ENCODE measurements at places on chromosomes 12 and 14.
A peak's percentile ranks its signal among the peaks of the same experiment; 100 is the strongest.

DNA sequence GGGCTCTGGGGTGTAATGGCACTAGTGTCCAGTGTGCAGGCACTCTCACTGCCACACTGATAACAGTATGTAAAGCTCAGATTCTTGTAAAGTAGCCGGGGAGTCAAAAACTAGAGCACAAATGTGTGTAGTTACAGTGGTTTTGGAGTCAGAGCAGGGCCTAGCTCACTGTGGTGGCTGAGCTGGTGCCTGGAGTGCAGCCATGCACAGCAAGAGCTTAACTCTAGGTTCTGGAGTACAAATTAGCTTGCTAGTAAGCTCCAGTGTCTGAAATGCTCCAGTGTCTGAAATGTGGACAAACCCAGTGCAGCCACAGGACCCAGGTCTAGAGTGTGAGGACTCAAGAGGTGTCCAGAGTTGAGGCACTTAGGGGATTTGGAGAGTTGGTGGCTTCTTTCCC lies 149.2 kb downstream of the MSRB3 start:
- no peak for DNase-seq

GRCh38 chr14:102931580-102932285 lies 9.3 kb downstream of the AMN start:
- no peak for DNase-seq

GRCh38 chr12:4587108-4587507 lies 25.1 kb downstream of the DYRK4 start:
- no peak for DNase-seq

GRCh38 chr12:77062846-77063461 lies 2.4 kb downstream of the E2F7 start:
- peak; percentile 20 for DNase-seq

DNA sequence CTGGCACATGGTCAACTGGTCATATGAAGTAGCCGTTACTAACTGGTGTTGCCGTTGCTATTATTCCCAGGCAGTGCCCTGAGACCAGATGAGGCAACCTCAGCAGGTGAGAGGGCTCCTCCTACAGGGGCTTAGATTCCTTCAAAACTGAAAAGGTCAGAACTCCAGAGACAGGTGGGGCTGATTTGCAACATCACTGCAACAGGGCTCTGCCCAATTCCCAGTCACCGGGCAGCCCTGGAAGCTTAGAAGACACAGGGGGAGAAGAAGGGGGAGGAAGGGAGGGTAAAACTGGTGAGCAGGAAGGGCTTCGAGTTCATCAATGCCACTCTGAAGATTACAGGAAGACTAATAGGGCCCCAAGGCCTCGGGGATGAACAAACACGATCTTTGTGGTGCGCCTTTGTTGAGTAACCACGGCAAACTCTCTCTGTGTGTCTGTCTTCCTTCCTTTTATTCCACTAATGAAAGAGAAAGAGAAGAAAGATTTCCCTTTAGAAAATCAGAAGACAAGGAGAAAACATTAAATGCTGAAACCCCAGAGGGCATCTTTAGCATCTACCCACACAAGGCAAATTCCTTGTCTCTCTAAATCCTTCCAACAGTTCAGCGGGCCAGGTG lies 749.1 kb upstream of the TBX3 start:
- peak; percentile 60 for DNase-seq

- DNase-seq, result no peak
These were observed 65.5 kb downstream of the TSPAN8 start for GRCh38 chr12:71092290-71092689.

DNA sequence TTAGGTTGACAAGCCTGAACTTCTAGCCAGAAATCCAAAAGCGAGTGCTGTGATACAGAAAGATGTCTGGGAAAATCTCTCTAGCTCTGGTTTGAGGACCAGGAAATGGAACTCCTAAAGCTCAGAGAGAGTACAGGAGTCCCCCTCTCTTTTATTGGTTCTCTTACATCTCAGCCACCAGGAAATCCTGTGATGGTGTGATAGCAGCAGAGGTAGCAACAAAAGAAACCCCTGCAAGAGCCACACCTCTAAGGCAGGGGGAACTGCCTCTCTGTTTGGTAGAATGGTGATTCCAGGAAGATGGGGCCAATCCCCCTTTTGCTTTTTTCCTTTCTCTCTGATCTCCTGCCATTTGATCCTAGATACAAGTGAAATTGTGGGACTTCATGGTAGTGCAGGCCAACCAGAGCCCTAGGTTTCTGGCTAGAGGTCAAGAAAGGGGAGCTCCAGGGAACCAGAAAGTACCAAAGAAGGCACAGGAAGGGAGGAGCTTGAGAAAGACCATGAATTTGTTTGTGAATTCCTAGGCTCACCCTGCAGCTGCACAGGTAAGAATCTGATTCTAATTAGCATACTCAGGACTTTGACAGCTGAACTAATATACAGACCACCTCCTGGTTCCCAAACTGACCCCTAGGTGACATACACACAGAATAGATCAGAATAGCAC lies 88.5 kb downstream of the PAPLN start:
- DNase-seq, result no peak

- DNase-seq, result peak; percentile 37
These were observed 21.7 kb upstream of the SLC10A1 start for GRCh38 chr14:69818758-69819191.

- DNase-seq, result no peak
These were observed 5.1 kb downstream of the C12orf56 start for GRCh38 chr12:64385468-64385867.
